Melanocyte of skin (primary cell): ENCODE measurements at places on chromosomes 11 and 22. TPM values are rescaled to one million over a fixed set of nuclear protein-coding genes. Genes with fewer than 3 reads are reported as not detected.

The NAALAD2 gene
- 0.67 and 0.77 TPM in 2 replicates for total RNA-seq

The ZDHHC24 gene
- 8.8 and 10.7 TPM in 2 replicates for total RNA-seq

The ARAP1 gene
- 55.5 and 66.9 TPM in 2 replicates for total RNA-seq

The RCOR2 gene
- total RNA-seq = under 0.01 TPM in 1 of 2 replicates, not detected in the other

The PIWIL4 gene
- total RNA-seq = 0.73 and 1.0 TPM in 2 replicates

The MS4A15 gene
- not detected in 2 replicates for total RNA-seq

The SEZ6L gene
- total RNA-seq = not detected in 2 replicates
